ENCODE measurements at places on chromosomes 5 and 9. TPM values are rescaled to one million over a fixed set of nuclear protein-coding genes. Genes with fewer than 3 reads are reported as not detected.

SH3GL2 gene
- 8.2 TPM for polyA plus RNA-seq

CCDC112 gene
- polyA plus RNA-seq: 12.5 TPM

GMCL2 gene
- polyA plus RNA-seq: not detected

CDC25C gene
- polyA plus RNA-seq: 6.0 TPM

MAP1B gene
- 15.7 TPM for polyA plus RNA-seq

LHX6 gene
- 20.5 TPM for polyA plus RNA-seq

SVEP1 gene
- 25.9 TPM for polyA plus RNA-seq

PRDM9 gene
- not detected for polyA plus RNA-seq

EFCAB9 gene
- polyA plus RNA-seq: not detected

TRPM3 gene
- polyA plus RNA-seq: 0.45 TPM

SLC25A51 gene
- 17.8 TPM for polyA plus RNA-seq

PCSK1 gene
- 0.49 TPM for polyA plus RNA-seq

PLEKHG4B gene
- 16.8 TPM for polyA plus RNA-seq

SLC6A3 gene
- 3.0 TPM for polyA plus RNA-seq

IRX2 gene
- polyA plus RNA-seq: 70.0 TPM

C9orf72 gene
- polyA plus RNA-seq: 16.9 TPM

TPM2 gene
- 645 TPM for polyA plus RNA-seq

C9orf50 gene
- polyA plus RNA-seq: 0.54 TPM

COL5A1 gene
- polyA plus RNA-seq: 236 TPM

BARHL1 gene
- polyA plus RNA-seq: not detected

ZNF367 gene
- polyA plus RNA-seq: 15.1 TPM

PKD2L2 gene
- 0.28 TPM for polyA plus RNA-seq

SYNPO gene
- 33.2 TPM for polyA plus RNA-seq

IPPK gene
- 9.5 TPM for polyA plus RNA-seq

ZNF300 gene
- polyA plus RNA-seq: 47.3 TPM

COL27A1 gene
- 175 TPM for polyA plus RNA-seq

SMARCA2 gene
- polyA plus RNA-seq: 115 TPM

ST6GALNAC6 gene
- 40.6 TPM for polyA plus RNA-seq

HABP4 gene
- 9.8 TPM for polyA plus RNA-seq

CYFIP2 gene
- polyA plus RNA-seq: 34.6 TPM

KIF12 gene
- 43.5 TPM for polyA plus RNA-seq

PCA3 gene
- polyA plus RNA-seq: 0.41 TPM

TGFBI gene
- polyA plus RNA-seq: 139 TPM

LCN1 gene
- not detected for polyA plus RNA-seq

NR2F1-AS1 gene
- 62.4 TPM for polyA plus RNA-seq

PIP5KL1 gene
- 3.4 TPM for polyA plus RNA-seq

PHF24 gene
- 0.27 TPM for polyA plus RNA-seq

CNTNAP3B gene
- polyA plus RNA-seq: 13.2 TPM

ELOVL7 gene
- polyA plus RNA-seq: 3.9 TPM

ALDH1A1 gene
- polyA plus RNA-seq: 43.1 TPM

CSF1R gene
- 23.5 TPM for polyA plus RNA-seq

MXD3 gene
- polyA plus RNA-seq: 16.7 TPM

TERT gene
- polyA plus RNA-seq: 0.31 TPM
